ENCODE measurements at places on chromosomes 12 and 14. TPM values are rescaled to one million over a fixed set of nuclear protein-coding genes. Genes with fewer than 3 reads are reported as not detected.

- no peak overlapping the region for H3K4me3 ChIP-seq
- DNase-seq = no peak
- H3K27me3 ChIP-seq = no peaks in the 10 kb centered on the region
- H3K4me1 ChIP-seq = peaks cover 99% of the 10 kb centered on the region
Observed at GRCh38 chr14:52936437-52936836, 14.4 kb downstream of the FERMT2 start.

Gene KCNA5
- total RNA-seq = 1.2 TPM

Gene NOXRED1
- total RNA-seq = 0.29 TPM

Gene MGP
- total RNA-seq = 680 TPM

Gene OASL
- 0.26 TPM for total RNA-seq

DNA sequence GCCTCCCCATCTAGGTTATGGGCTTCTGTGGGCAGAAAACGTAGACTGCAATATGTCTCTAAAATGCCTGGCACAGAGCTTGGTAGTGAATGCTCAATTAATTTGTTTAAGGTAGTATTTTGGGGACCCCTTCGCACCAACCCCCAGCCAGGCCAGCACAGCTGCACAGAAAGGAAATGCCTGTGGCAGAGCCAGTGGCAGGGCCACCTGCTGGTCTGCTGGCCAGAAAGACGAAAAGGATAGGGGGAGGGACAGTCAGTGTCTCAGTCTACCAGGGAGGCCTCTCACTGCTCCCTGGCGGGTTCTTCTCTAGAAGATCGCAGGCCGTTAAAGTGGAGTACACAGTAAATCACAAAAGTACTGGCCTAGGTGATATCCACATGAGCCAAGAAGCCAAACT is 3.5 kb downstream of the RAB15 start:
- no peak overlapping the region for H3K4me3 ChIP-seq
- DNase-seq = no peak
- peaks cover 23% of the 10 kb centered on the region for H3K4me1 ChIP-seq
- no peaks in the 10 kb centered on the region for H3K36me3 ChIP-seq
- H3K27me3 ChIP-seq = peaks cover 11% of the 10 kb centered on the region

Gene DIO3
- 0.99 TPM for total RNA-seq

- no peak overlapping the region for H3K27ac ChIP-seq
- no peak overlapping the region for H3K4me3 ChIP-seq
- no peaks in the 10 kb centered on the region for H3K4me1 ChIP-seq
- no peaks in the 10 kb centered on the region for H3K27me3 ChIP-seq
Observed at GRCh38 chr12:89568484-89568883, 42.6 kb upstream of the POC1B start.

GRCh38 chr12:4275016-4275869 is 1.7 kb downstream of the CCND2 start:
- peak overlapping the region; percentile 71 for H3K4me3 ChIP-seq
- peak; percentile 83 for DNase-seq
- H3K27me3 ChIP-seq = peaks cover 5% of the 10 kb centered on the region
- peaks cover 71% of the 10 kb centered on the region for H3K4me1 ChIP-seq
- peak overlapping the region; percentile 97 for H3K27ac ChIP-seq

DNA sequence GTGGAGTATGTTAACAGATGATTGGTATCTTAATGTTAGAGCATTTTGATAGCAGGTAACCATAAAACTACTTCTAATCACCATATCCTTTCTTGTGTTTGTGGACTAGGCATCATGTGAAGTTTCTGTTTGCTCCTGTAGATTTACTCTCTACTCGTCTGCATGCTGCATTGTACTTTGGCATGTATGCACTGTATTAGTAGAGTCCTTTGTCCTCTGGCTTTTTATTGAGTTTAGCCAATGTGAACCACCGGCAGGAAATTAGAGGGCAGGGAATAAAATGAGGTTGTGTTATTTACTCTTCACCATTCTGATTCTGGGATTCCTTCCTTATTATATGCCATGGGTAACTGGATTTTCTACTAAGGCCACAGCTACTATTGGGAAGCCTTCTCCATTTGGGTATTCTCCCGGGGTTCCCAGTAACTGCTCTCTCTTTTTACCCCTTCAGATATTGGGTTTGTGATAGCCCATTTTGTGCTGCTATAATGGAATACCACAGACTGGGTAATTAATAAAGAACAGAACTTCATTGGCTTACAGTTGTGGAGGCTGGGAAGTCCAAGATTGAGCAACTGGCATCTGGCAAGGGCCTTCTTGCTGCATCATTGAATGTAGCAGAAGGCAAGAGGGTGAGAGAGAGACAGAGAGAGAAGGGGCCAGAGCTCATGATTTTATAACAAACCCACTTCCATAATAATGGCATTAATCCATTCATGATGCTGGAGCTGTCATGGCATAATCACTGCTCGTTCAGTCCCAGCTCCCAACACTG is 22.4 kb downstream of the FAM177A1 start:
- no peak overlapping the region for H3K4me3 ChIP-seq
- DNase-seq = no peak
- no peaks in the 10 kb centered on the region for H3K4me1 ChIP-seq
- peaks cover 59% of the 10 kb centered on the region for H3K36me3 ChIP-seq
- no peak overlapping the region for H3K27ac ChIP-seq

DNA sequence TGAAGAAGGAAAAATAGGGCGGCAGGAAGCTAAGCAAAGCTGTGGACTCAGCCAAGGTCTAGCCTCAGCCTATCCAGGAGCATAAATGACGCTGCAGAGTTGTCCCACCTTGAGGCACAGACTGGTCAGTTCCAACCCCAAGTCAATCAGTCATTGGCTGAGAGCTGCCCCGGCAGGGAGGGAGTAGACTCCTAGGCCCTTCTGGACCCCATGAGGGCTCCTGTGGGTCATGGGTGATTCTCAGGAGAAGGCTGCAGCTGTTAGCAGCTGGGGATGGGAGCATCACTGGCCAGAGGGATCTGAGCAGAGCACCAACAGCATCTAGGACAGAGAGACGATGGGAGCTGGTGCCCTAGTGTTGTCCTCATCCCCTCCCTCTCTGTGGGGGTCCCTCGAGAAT is 51.8 kb upstream of the ESRRB start:
- no peak overlapping the region for H3K4me3 ChIP-seq
- H3K4me1 ChIP-seq = peaks cover 3% of the 10 kb centered on the region
- H3K27ac ChIP-seq = no peak overlapping the region
- H3K36me3 ChIP-seq = no peaks in the 10 kb centered on the region
- no peaks in the 10 kb centered on the region for H3K27me3 ChIP-seq

Gene CLEC4A
- total RNA-seq = 1.2 TPM

Gene REC8
- total RNA-seq = 5.1 TPM

GRCh38 chr12:123441523-123442164 is 5.2 kb upstream of the RILPL2 start:
- H3K4me1 ChIP-seq = peaks cover 35% of the 10 kb centered on the region
- no peaks in the 10 kb centered on the region for H3K36me3 ChIP-seq
- H3K27me3 ChIP-seq = no peaks in the 10 kb centered on the region
- H3K4me3 ChIP-seq = no peak overlapping the region
- DNase-seq = no peak
- H3K27ac ChIP-seq = no peak overlapping the region

GRCh38 chr14:56216626-56217379 is 98.6 kb downstream of the PELI2 start:
- H3K4me1 ChIP-seq = peaks cover 58% of the 10 kb centered on the region
- H3K4me3 ChIP-seq = no peak overlapping the region
- H3K27me3 ChIP-seq = no peaks in the 10 kb centered on the region

DNA sequence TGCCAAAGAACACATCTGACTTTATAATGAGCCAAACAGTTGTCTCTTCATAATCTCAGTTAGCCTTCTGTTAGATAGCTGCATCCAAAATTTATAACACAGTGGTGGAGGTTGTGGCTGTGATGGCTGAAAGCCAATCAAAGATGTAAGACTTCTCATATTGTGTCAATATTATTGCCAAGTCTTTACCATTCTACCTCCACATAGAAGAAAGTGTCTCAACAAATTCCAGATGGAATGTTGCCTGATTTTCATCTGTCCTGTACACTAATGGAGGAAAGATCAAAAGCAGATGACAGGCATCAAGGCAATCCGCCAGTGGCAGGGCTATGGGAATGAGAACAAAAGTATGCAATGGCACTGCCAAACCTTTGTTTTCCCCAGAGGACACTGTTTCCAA is 813.1 kb upstream of the NOVA1 start:
- no peaks in the 10 kb centered on the region for H3K36me3 ChIP-seq
- no peak for DNase-seq
- H3K27me3 ChIP-seq = no peaks in the 10 kb centered on the region
- H3K4me1 ChIP-seq = no peaks in the 10 kb centered on the region

Gene NFATC4
- total RNA-seq = 38.8 TPM

GRCh38 chr14:22226381-22226780 is 362.6 kb downstream of the DAD1 start:
- H3K4me3 ChIP-seq = no peak overlapping the region
- H3K36me3 ChIP-seq = no peaks in the 10 kb centered on the region
- H3K4me1 ChIP-seq = no peaks in the 10 kb centered on the region
- H3K27ac ChIP-seq = no peak overlapping the region
- no peak for DNase-seq

GRCh38 chr12:14007639-14008038 is 26.2 kb upstream of the GRIN2B start:
- no peaks in the 10 kb centered on the region for H3K4me1 ChIP-seq
- no peaks in the 10 kb centered on the region for H3K27me3 ChIP-seq
- H3K4me3 ChIP-seq = no peak overlapping the region
- DNase-seq = no peak

- no peak overlapping the region for H3K27ac ChIP-seq
- no peaks in the 10 kb centered on the region for H3K27me3 ChIP-seq
- no peak overlapping the region for H3K4me3 ChIP-seq
- peaks cover 34% of the 10 kb centered on the region for H3K4me1 ChIP-seq
- DNase-seq = no peak
Observed at GRCh38 chr14:81509321-81509720, 24.3 kb downstream of the SEL1L start.

DNA sequence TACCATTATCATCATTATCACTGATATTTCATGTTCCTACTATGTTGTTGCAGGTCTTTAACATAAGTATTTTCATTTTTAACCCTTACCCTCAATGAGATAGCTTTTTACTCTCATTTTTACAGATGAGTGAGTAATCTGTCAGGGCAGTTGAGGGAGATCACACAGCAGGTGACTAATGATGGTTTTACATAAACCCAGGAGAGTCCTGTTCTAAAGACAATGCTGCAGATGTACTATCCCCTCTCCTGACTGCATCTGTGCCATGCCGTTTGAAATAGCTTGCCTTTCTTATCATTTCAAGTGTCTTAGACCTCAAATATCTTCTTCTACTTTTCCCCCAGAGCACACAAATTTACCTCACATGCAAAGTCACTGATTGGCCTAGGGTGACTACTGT is 1552.1 kb upstream of the SEL1L start:
- H3K36me3 ChIP-seq = no peaks in the 10 kb centered on the region
- no peaks in the 10 kb centered on the region for H3K4me1 ChIP-seq
- no peaks in the 10 kb centered on the region for H3K27me3 ChIP-seq
- H3K27ac ChIP-seq = no peak overlapping the region
- H3K4me3 ChIP-seq = no peak overlapping the region

- H3K27me3 ChIP-seq = peaks cover 17% of the 10 kb centered on the region
- DNase-seq = no peak
- H3K27ac ChIP-seq = no peak overlapping the region
- no peaks in the 10 kb centered on the region for H3K36me3 ChIP-seq
- H3K4me1 ChIP-seq = peaks cover 11% of the 10 kb centered on the region
Observed at GRCh38 chr12:109892165-109892715, 7.8 kb upstream of the TCHP start.

GRCh38 chr12:91833780-91834359 is 311.8 kb downstream of the BTG1 start:
- H3K27ac ChIP-seq = no peak overlapping the region
- H3K4me3 ChIP-seq = no peak overlapping the region
- H3K27me3 ChIP-seq = no peaks in the 10 kb centered on the region
- no peaks in the 10 kb centered on the region for H3K4me1 ChIP-seq

DNA sequence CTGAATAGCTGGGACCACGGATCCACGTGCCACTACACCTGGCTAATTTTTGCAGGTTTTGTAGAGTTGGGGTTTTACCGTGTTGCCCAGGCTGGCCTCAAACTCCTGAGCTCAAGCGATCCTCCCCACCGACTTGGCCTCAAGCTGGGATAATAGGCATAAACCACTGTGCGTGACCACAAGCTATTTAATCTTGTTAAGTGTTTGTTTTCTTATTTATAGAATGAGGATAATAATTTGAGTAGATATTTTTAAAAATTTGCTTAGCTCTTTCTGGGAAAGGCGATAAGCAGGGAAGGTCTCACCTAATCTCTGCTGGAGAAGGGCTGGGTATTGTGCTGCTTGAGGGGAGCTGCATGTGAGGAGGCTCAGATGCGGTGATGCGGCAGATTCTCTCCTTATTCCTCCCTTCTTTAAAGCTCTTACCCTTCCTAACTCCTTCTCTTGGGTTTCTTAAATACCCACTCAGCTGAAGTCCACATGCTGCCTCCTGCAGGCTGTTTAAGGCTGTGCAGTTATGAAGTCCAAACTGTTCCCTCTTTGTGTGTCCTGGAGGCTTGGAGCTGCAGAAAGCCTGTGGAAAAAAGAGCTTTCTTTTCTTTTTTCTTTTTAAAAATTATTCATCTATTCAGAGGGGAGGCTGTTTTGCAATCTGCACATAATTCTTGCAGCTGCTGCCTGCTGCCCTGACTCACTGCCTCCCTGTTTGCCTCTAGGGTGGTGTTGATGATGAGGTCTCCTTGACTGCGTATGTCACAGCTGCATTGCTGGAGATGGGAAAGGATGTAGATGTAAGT is 37.9 kb downstream of the A2ML1 start:
- no peaks in the 10 kb centered on the region for H3K27me3 ChIP-seq
- no peak for DNase-seq

- peaks cover 53% of the 10 kb centered on the region for H3K27me3 ChIP-seq
- H3K36me3 ChIP-seq = no peaks in the 10 kb centered on the region
- H3K4me1 ChIP-seq = no peaks in the 10 kb centered on the region
- no peak overlapping the region for H3K27ac ChIP-seq
- DNase-seq = no peak
- H3K4me3 ChIP-seq = no peak overlapping the region
Observed at GRCh38 chr12:117311-117710, 50.7 kb downstream of the IQSEC3 start.

DNA sequence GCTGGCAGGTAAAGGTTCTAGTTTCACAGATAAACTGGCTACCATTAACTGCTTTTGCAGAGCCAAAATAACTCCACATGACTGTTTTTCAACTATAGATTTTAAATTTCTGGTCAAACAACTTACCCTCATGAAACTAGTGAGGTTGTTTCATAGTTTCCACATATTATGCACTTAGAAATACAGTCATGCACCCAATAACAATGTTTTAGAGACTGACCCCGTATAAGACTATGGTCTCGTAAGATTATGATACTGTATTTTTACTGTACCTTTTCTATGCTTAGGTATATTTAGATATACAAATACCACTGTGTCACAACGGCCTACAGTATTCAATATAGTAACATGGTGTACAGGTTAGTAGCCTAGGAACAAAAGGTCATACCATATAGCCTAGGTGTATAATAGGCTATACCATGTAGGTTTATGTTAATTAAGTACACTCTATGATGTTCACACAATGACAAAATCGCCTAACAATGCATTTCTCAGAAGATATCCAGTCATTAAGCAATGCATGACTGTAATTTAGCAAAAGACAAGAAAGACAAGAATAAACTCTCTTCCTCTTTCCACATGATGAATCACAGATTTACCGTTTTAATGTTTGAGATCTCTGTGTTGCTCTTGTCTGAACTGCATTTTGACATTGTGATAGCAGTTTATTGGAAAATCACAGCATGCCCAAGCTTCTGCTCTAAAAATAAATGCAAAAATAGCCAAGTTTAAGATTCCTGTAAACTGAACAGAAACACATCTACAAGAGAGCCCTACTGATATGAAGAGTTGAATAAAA is 17.1 kb downstream of the DICER1 start:
- H3K27ac ChIP-seq = no peak overlapping the region
- no peak overlapping the region for H3K4me3 ChIP-seq
- no peak for DNase-seq
- H3K36me3 ChIP-seq = no peaks in the 10 kb centered on the region
- no peaks in the 10 kb centered on the region for H3K27me3 ChIP-seq
